ENCODE measurements at places on chromosomes 2 and 18. TPM values are rescaled to one million over a fixed set of nuclear protein-coding genes. Genes with fewer than 3 reads are reported as not detected.

DNA sequence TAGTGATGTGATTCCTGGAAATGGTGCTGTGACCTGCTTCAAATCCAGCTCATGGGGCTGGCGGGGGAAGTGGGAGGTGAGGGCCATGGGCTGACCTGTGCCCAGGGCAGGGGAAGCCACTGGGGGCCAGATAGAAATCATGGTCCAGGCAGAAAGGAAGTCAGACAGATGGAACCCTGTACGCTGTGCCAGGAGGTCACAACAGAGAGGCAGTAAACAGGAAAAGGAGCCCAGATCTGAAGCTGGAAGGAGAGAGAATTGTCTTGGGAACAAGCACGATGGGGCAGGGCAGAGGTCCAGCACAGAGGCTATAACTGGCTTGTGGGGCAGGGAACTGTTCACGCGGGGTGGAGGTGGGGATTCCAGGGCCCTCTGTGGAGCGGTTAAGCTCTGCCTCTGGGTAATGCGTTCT is 76.0 kb downstream of the RNF144A start:
- DNase-seq, result no peak

DNA sequence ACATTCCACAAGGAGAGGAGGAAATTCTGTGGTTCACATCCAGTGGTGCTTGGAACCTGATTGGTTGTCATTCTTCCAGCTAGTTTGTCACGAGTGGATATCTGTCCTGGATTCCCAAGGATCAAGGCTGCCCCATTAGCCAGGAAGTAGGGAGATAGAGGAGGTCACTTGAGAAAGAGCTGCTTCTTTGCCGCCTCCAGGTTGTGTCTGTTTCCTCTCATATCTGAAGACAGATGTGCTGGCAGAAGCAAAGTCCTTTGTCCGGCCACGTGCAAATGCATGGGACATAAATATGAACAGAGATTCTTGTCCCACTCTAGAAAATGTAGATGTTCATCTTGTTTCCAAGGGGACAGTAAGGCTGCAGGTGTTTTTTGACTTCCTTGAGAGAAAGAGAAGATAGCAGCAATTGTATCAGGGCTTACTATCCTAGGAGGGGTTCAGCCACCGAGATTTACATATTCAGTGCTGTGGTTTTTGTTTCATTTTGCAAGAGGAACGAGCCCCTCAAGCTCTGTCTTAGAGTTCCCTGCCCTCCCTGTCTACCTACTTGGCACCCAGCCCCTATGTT is 174.4 kb downstream of the RPIA start:
- no peak for DNase-seq

DNA sequence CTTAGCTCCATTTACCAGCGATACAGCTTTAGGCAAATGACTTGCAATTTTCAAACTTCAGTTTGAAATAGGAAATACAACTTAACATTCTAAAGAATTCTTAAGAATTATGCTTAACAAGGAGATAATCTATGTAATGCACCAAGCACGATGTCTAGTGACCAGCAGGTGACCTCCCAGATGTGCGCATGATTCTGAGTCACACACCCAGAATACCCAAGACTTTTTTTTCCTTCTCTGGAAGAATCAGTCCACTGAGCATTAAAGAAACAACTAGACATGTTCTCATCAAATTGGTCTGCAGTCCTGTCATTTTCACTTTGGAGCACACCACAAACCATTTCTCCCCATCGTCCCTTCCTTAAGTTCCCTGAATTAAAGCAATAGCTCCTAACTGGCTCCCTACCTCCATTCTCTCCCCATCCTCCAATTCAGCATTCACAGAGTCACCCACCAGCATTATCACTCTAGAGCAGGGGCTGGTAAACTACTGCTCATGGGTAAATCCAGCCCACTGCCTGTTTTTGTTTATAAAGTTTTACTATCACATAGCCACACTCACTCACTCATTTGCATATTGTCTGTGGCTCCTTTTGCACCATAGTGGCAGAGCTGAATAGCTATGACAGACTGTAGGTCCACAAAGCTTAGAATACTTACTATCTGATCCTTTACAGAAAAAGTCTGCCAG is 13.2 kb downstream of the EVA1A start:
- DNase-seq, result no peak

GRCh38 chr18:52657043-52657805 is 317.2 kb downstream of the DCC start:
- no peak for DNase-seq

Gene ITGA6
- total RNA-seq, result 186 TPM

GRCh38 chr2:102520009-102520408 is 47.0 kb downstream of the SLC9A4 start:
- DNase-seq, result peak; percentile 38

GRCh38 chr2:226733927-226734564 is 65.6 kb downstream of the IRS1 start:
- no peak for DNase-seq

Gene DYNAP
- total RNA-seq, result not detected

GRCh38 chr2:18545384-18545783 is 15.1 kb downstream of the RDH14 start:
- no peak for DNase-seq

DNA sequence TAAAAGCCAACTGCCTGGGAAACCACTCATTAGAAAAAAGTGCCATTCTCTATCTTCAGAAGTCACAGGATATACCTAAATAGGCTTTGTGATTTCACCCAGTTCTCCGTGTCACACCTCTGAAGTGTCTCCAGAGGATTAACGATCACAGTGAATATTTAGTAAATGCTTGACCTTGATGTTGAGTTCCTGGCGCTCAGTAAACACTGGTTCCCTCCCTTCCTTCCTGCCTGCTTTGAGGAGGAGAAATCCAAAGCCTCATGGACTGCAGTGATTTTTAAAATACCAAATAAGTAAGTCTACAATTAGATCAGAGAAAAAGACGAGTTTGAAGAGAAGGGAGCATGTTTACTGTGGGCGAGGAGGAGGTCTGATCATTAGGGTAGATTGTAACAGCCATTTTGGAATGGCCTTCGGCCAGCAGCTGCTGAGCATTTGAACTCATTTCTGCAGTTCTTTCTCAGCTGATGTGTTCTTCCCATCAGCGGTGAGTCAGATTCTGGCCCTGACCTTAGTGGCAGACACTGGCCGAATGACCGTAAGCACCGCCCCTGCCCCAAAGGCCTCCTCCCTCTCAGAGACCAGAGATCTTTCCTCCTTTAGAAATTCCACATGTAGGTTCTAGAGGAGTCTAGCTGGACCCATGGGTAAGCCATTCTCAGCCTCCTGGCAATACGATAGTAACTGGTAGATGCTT is 62.1 kb upstream of the SLC16A14 start:
- DNase-seq, result peak; percentile 38

GRCh38 chr2:232999354-232999753 is 13.7 kb downstream of the NGEF start:
- DNase-seq, result no peak

- no peak for DNase-seq
Measured at GRCh38 chr2:28327956-28328922, 64.4 kb upstream of the FOSL2 start.

Gene IMPACT
- 19.8 TPM for total RNA-seq

DNA sequence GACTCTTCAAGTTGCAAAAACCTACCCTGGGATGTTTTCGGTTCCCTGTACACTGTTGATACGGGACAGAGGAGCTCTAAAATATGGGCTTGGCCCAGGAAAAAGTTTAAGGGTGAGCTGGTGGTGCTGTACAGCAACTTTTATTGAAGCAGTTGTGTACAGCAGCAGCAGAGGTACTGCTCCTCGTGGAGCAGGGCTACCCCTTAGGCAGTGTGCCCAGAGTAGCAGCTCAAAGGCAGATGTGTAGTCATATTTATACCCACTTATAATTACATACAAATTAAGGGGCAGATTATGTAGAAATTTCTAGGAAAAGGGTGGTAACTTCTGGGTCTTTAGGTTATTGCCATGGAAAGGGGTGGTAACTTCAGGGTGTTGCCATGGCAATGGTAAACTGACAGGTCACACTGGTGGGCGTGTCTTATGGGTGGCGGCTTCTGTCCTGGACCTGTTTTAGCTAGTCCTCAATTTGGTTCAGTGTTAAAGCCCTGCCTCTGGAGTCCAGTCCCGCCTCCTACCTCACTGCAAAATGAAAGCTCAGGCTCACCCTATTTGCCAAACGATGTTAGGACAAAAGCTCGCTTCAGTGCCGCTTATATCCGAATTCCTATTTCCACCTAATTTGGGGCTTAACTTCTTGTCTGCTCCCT is 203.2 kb downstream of the ETAA1 start:
- no peak for DNase-seq

Gene SOWAHC
- total RNA-seq, result 22.1 TPM

Gene INSIG2
- 47.0 TPM for total RNA-seq

Gene CCNYL1
- total RNA-seq, result 33.1 TPM
